ENCODE measurements at places on chromosomes 5 and 9.

GRCh38 chr5:55222092-55222984 lies 4.8 kb downstream of the MCIDAS start:
- DNase-seq, result no peak

- no peak for DNase-seq
These were observed 139.6 kb downstream of the GABRB2 start for GRCh38 chr5:161406880-161407279.

- DNase-seq, result no peak
These were observed 29.2 kb downstream of the NCS1 start for GRCh38 chr9:130201399-130201873.

DNA sequence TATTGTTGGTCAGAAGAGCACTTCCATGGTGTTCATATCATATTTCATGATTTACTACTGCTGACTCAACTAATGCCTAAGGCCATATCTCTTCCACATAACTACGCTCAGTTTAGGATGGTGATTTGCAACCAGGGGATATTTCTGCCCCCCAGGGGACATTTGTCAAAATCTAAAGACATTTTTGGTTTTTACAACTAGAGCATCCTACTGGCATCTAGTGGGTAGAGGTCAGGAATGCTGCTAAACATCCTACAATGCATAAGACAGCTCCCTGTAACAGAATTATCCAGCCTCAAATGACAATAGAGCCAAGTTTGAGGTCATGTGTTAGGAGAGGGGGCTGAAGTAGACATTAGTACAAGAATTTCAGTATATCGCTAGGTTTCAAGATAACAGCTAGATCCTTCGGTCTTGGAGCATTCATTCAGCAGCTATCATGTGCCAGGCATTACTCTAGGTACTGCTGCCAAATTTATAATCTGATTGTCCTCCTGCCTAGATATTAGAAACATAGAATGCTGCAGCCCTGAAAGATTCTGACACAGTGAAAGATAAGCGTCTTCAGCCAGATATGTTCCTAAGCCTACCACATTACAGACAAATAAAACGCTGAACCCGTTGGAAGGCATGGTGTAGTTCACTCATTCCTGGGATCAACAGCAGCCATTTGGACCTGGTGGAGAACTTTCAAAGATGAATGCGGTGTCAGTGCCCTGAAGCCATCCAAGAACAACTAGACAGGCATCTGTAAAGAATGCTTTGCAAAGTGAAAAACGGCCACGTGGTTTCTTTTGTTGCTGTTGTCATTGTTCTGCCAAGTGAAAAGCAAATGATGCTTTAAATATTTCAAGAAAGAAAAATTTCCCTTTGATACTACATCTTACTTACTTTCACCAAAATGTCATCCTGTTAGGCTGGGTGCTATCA lies 55.5 kb upstream of the FST start:
- DNase-seq, result no peak

DNA sequence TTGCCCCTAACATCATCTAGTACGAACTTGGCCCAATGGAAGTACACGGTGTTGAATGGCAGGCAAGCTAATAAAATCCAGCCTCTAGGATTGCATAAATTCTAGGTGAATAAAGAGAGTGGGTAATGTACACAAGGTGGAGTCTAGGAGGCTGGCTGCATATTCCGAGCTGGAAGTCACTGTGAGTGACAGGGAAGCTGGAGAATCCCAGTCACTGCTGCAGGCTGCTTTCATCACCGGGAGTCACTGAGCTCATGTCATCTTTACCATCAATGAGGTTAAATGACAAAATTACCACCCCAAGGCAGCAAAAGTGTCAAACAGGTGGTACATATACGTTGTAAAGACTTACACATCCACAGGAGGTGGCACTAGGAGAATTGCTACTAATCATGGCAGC lies 91.3 kb upstream of the HMHB1 start:
- no peak for DNase-seq

DNA sequence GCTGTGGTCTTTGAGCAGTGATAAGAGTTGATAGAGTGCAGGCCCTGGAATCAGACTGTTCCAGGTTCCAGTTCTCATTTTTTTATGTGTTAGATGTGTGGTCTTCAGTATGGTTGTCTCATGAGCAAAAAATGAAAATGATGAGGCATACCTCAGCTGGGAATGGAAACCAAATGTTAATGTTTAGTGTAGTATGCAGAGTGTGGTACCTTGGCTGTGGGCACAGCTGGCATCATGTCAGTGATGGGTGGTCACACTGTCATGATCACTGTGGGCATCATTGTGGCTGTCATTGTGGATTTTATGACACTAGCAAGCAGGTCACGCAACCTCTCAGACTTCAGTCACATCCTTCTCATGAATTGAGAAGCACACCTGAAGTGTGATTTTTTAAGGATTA lies 6.4 kb downstream of the ABLIM3 start:
- DNase-seq, result no peak

DNA sequence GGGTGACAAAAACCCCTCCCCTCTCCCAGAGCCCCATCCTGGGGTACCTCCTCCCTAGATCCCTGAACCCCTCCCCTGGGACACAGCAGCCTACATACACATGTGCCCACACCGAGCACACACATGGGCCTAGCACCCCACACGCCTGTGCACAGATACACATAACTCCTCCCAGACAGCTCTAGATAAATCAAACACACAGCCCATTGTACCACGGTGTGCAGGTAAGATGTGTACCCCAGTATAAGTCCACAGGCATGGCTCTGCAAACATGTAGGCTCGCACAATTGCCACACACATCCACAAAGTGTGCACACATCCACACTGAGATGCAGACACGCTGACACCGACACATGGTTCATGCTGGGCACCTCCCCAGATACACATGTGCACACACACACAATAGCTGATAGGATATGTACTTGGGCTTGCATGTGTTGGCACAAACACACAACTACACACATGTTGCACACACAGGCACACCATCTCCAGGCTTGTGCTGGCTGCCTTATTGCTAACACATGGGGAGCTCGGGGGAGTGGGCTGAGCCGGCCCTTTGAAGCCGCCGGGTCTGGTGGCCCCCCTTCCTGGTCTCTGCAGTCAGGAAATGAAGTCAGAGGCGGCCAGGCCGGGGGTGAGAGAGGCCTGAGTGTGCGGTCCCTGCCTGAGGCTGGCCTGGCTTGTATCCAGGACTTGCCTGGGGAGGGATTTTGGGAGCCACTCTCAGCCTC lies 30.2 kb downstream of the GOLGA2 start:
- no peak for DNase-seq

- no peak for DNase-seq
These were observed 38.7 kb downstream of the ASS1 start for GRCh38 chr9:130483371-130483971.

DNA sequence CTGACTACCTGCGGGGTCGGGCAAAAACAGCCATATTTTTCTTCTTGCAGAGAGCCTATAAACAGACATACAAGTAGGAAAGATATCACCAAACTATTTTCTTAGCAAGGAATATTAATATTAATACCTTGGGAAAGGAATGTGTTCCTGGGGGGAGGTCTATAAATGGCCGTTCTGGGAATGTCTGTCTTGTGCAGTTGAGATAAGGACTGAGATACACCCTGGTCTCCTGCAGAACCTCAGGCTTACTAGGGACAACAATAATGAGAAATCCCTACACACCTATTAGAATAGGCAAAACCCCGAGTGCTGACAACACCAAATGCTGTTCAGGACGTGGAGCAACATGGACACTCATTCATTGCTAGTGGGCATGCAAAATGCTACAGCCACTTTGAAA lies 297.2 kb downstream of the DRD1 start:
- no peak for DNase-seq

- DNase-seq, result no peak
These were observed 438.1 kb downstream of the ACTL7B start for GRCh38 chr9:108417726-108418125.

DNA sequence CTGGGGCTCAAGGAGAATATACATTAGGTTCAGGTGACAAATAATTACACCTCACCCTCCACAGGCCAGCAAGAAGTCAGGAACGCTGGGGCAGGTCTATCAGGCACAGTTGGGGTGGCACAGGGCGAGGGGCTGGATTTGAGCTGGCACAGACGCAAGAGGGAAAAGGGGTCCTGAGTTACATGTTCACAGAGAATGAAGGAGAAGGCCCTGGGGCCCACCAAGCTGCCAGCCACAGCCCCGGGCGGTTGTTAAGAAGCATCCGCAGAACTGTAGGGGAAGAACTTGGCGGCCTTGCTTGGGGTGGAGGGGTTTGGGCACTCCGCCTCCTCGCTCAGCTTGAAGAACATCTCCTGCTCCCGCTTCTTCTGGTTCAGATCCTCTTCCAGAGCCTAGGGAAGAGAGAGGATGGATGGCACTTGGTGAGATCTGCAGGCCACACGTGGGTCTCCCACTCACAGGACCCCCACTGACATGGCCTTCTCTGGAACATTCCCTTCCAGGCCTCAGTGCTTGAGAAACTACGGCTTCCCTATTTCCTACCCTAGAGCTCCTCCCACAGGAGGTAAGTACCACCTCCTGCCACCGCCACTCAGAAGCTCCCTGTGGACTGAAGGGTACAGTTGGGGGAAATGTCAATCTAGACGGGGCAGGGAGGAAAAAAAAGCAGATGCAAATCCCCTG lies 38.3 kb upstream of the FBXW11 start:
- DNase-seq, result peak; percentile 59

- no peak for DNase-seq
These were observed 455.2 kb downstream of the DTWD2 start for GRCh38 chr5:118533156-118533555.

DNA sequence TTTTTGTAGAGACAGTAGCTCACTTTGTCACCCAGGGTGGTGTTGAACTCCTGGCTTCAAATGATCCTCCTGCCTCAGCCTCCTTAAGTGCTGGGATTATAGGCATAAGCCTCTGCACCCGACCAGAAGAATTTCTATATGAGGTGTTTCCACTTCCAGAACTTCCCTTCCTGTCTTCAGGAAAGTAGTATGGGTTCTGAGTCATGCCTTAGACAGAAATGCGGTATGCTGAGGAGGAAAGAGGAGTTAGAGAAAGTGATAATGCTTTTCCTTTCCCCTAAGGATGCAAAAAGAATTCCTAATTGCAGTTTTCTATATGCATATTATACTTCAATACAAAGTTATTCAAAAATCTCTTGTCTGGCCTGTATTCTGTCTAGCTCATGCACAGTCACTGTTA lies 16.4 kb upstream of the ADAMTSL1 start:
- no peak for DNase-seq

Data from coronary artery (tissue), 2 donors.